ENCODE measurements at places on chromosomes 5 and 9.

GRCh38 chr5:56803025-56803424 lies 12.3 kb upstream of the MAP3K1 start:
- DNase-seq = no peak

- no peak for DNase-seq
Measured at GRCh38 chr5:80037366-80037765, 2.2 kb downstream of the THBS4 start.

DNA sequence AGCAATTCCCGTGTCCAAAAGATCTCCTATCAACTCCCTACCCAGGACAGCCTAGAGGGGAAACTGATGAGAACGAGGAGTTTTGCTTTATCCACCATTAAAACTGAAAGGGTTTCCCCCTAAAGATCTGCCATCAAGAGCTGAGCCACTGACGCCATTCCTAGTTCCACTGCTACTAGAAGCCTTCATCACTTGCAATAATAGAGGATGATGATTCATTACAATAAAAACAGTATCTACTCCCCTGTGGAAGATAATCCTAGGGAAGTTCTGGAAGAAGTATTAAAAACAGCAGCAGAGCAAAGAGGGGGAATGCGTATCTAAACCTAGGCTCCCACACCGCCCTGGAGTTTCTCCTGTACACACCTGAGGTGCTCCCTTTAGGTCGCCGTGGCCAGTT lies 394.5 kb downstream of the BNC2 start:
- no peak for DNase-seq

GRCh38 chr9:115633104-115633503 lies 515.1 kb upstream of the TNC start:
- no peak for DNase-seq

GRCh38 chr9:131237931-131238401 lies 38.3 kb downstream of the FAM78A start:
- DNase-seq = peak; percentile 79

DNA sequence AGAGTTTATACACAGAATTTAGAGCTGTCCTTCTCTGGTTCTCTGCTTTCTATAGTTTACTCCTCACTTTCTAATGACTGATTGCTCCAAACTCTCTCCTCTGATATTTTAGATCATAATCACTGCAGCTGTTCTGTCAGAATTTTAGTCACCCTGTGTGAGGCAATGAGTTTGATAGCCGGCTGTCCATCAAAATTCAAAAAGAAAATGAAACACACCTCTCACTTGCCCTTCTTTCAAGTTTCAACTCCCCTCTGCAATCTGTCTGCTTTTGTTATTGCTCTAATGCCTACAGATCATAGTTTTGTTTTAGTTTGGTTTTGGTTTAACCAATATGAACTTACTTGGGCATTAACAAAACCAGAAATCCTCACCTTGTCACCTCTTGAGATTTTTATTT lies 23.3 kb upstream of the ABLIM3 start:
- DNase-seq = no peak

GRCh38 chr5:75931175-75931574 lies 152.0 kb upstream of the SV2C start:
- no peak for DNase-seq

DNA sequence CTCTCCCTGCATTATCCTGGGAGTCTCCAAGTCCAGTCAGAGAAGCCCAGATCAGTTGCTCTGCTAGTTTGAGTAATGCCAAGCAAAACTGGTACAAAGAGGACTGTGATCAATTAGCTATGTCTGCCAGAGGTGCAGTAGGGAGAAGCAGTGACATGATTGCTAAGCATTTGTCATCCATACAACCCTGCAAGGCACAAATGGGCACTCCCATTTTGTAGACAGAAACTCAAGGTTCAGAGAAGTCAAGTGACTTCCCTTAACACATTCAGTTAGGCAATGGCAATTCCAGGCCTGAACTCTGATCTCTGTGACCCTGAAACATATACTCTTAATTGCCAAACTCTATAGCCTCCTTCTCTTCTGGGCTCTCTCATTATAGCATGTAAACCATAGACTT lies 34.0 kb downstream of the NDST1 start:
- DNase-seq = no peak

- DNase-seq = no peak
Measured at GRCh38 chr9:130194378-130194932, 22.3 kb downstream of the NCS1 start.

- no peak for DNase-seq
Measured at GRCh38 chr9:8186560-8186959, 387.0 kb upstream of the DMAC1 start.

DNA sequence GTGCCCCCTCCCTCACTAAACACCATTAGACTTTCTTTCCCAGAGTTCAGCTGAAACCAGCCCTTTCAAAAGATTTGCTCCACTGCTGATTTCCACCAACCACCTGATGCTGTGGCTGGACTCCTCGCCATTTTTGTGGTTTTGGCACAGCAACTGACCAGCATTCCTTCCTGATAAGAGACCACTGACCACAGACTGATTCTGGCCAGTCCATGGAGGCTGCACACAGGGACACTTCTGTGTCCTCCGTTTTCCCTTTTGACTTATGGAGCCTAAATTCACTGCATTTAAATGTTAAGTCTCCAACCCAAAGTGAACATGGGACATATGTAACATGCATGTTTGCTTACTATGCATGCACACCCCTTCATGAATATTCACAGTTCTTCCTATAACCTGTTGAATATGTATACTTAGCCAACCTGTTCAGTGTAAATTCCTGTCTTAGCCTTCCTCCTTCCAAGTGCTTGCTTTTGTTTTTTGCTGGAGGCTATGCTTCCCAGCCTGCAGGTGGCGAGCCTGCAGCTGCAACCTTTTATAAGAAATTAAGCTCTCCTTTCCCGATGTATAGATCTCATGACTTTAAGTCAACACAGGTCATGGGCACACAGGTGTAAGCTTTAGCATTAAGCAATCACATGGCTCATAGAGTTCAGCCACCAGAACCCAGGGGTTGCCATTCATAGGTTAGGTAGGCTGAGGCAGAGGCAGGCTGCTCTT lies 78.7 kb downstream of the ACTL7B start:
- no peak for DNase-seq

DNA sequence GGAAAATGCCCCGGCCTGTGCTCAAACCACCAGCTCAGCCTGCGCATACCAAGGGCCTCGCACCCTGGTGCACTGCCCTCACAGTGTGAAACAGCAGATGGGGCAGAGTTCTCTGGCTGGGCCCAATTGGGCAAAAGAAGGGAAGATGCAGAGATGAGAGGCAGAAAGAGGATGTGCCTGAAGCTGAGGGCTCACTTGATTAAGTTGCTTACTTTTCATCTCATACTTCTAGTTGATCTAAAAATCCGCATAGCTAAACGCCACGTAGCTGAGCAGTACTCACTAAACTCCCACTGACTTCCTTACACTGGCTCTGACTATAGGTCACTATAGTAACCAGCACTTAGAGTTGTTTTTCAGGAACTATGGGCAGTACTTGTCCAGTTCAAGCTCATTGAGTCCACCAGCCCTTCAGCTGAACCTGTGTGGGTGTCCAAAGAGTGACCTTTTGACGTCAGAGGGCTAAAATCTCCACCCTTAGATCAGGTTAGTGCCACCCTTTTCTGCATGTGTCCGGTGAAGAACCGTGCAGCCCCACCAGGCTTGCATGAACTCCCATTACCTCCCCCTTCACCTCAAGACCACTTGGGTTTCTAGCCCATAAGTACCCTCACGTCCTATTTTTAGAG lies 215.2 kb downstream of the AUH start:
- DNase-seq = no peak

DNA sequence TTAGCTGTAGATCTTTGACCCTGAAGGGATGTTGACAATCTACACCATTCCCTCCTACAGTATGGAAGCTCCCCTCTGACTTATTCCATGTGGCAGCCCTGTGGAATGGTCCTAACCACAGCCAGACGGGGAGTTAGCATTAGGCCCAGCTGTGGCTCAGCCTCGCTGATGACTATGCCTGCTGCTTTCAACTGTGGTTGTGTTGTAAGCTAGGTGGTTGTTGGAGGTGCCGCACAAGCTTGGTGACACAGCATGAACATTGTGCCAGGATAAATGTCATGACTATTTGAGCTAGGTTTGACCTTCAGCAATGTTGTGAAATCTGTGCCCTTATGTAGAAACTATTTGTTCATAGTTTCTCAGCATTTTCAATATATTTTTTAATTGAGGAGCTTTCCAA lies 40.6 kb downstream of the SGCD start:
- no peak for DNase-seq

DNA sequence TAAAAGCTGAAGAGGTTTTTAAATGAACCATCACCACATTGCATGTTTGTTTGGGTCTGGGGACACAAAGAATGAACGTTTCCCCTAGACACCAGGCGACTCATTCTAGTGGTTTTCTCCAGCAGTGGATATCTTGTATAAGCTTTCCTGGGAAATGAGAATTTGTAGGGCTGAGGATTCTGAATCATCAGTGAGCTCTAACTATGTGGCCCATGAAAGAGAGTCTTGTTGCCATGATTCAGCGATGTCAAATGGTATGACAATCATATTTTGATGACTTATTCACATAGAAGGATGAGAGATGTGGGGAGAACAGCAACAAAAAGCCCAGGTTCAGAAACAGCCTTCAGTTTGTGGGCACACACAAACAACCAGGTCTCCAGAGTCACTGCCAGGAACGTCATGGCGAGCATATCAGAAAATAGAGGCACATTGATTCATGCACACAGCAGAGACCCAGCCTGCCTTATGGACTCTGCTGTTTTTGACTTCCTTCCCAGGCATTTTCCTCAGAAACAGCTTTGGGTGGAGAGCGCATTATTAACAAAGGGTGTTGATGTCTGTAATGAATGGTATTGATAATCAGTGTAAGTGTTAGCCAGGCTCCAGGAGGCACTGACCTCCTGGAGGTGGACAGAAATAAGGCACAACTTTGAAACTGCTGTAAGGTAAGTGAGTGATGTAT lies 13.3 kb downstream of the ZNF474 start:
- no peak for DNase-seq

- no peak for DNase-seq
Measured at GRCh38 chr9:102867488-102867887, 127.6 kb upstream of the CYLC2 start.

GRCh38 chr5:150625164-150625535 lies 15.3 kb upstream of the SYNPO start:
- DNase-seq = no peak

- no peak for DNase-seq
Measured at GRCh38 chr9:136597141-136597885, 51.5 kb upstream of the NOTCH1 start.

DNA sequence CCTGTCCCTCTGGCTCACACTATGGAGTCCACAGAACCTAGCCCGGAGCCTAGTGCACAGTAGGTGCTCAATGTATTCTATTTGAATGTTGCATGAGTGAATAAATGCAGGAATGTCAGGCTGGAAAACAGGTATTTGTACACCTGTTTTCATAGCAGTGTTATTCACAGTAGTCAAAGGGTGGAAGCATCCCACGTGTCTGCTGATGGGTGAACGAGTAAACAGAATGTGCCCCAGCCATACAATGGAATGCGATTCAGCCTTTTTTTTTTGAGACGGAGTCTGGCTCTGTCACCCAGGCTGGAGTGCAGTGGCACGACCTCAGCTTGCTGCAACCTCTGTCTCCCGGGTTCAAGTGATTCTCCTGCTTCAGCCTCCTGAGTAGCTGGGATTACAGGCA lies 31.5 kb upstream of the IER5L start:
- DNase-seq = no peak

DNA sequence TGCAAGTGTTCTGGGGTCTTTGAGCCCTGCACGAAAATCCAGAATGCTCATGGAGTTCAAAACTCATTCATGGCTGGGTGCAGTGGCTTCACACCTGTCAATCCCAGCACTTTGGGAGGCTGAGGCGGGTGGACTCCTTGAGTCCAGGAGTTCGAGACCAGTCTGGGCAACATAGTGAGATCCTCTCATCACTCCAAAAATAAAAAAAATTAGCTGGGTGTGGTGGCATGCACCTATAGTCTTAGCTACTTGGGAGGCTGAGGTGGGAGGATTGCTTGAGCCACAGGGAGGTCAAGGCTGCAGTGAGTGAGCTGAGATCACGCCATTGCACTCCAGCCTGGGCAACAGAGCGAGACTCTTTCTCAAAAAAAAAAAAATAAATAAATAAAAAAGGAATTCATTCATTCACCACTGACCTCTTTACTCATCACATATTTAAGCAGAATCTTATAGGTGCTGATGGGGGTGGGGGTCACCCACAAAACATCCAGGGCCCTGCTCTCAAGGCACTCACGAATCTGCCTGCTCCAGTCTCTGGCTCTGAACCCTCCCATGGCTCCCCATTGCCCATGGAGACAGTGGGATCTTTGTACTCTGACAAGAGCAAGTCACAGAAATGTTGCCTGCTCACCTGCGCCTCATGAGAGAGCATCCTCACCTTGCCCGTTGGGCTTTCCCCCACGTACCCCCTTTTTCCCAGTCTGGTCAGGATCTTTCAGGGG lies 76.7 kb upstream of the IER5L start:
- no peak for DNase-seq

DNA sequence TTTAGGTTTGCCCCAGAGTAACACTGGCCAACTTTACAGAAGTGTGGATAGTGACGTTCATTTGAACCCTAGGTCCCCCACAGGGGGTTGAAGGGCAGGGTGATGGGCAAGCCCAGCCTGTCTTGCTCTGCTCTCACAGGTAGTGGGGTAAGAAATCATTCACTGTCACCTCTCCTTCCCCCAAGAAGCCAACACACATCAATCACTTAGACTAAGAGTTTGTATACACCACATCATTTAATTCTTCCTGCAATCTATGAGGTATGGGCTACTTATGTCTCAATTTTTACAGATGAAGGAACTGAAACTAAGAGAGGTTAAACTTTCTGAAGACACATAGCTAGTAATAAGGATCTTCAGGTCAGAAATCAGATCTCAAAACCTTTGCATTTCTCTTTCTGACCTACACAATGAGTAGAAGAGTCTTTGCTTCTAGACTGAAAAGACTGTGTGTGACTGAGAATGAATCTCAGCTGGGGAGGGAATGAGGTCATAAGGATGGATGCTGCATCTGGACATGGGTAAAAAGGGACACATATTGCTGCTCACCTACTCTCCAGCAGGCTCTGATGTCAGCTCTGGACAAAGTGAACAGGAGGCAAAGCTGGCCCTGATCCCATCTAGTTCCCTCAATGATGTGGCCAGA lies 81.0 kb upstream of the EQTN start:
- DNase-seq = no peak

- DNase-seq = no peak
Measured at GRCh38 chr9:14400658-14400995, 86.7 kb upstream of the NFIB start.

DNA sequence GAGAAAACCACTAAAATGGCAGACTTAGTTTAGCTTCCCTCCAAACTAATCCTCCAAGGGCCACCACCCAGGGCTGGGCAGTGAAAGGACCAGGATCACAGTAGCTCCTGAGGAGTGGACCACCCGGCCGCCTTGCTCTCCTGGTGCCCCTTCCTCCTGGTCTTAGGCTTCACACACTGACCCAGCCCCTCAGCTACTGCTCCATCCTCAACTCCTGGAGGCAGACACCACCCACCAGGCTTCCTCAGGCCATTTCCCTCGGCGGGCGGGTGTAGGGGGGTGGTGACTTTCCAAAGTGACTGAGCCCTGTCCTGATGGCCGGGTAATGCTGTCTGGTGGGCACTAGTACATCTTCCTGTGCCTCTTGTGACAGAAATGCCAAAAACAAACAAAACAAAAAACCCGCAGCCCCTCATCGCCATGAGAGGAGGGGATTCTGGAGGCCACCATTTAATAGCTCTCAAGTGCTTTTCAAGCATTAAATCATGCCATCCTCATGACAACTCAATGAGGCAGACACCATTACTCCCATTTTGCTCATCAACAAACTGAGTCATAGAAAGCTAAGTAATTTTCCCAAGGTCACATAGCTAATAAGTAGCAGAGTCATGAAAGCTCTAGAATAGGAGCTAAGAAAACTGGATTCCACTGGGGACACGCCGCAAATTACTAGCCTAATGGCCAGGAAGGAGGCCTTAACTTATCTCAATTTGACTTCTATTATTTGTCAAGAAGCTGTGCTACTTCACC lies 91.3 kb upstream of the LRRTM2 start:
- DNase-seq = no peak
